Caco-2 (cell line): ENCODE measurements at places on chromosomes 11 and 22. TPM values are rescaled to one million over a fixed set of nuclear protein-coding genes. Genes with fewer than 3 reads are reported as not detected.

DNA sequence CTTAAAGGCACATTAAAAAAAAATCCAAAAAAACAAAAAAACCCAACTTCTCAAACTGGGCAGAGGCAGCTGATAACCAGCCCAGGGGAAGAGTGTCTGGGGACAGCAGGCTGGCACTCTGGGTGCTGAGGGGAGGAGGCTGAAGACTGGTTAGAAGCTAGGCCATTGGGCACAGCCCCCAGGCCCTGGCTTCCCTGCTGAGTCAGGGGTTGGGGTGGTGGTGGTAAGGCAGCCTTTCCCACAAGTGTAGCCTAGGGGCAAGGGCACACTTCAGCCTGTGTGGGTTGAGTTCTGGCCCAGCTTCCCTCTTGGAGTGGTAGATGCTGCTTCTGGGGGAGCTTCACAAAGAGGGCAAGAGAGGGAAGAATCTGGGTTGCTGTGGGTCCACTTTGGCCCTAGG, 16.3 kb upstream of the ARFGAP3 start:
- peaks cover 6% of the 10 kb centered on the region for H3K36me3 ChIP-seq
- no peak overlapping the region for H3K4me3 ChIP-seq
- H3K27me3 ChIP-seq, result no peaks in the 10 kb centered on the region

- no peaks in the 10 kb centered on the region for H3K36me3 ChIP-seq
- DNase-seq, result no peak
- H3K4me1 ChIP-seq, result peaks cover 4% of the 10 kb centered on the region; the same call in 1 of the 2 replicates
- H3K27me3 ChIP-seq, result no peaks in the 10 kb centered on the region
These were observed 30.6 kb downstream of the SC5D start for GRCh38 chr11:121323046-121323607.

GRCh38 chr22:38941488-38941987, 15.9 kb upstream of the APOBEC3A start:
- no peaks in the 10 kb centered on the region for H3K27me3 ChIP-seq
- no peak for DNase-seq
- no peak overlapping the region for H3K4me3 ChIP-seq
- H3K27ac ChIP-seq, result no peak overlapping the region

HTATIP2 gene
- total RNA-seq, result 82.1 and 87.9 TPM in 2 replicates
